ENCODE measurements at places on chromosomes 13 and 19.

DNA sequence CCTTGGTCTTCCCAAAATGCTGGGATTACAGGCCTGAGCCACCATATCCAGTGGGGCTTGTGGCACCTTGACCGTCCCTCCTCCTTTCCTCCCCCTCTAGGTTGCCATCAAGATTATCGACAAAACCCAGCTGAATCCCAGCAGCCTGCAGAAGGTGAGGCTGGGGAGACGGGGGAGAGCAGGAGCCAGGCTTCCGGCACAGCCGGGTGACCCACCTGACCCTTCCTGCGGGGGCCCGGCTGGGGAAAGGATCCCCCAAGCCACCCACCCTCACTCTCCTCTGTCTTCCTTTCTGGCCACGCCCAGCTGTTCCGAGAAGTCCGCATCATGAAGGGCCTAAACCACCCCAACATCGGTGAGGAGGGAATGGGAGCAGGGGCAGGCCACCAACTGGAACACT is 11.9 kb downstream of the MARK4 start:
- DNase-seq = no peak

GRCh38 chr13:103876571-103876970 is 810.4 kb upstream of the SLC10A2 start:
- DNase-seq = no peak

DNA sequence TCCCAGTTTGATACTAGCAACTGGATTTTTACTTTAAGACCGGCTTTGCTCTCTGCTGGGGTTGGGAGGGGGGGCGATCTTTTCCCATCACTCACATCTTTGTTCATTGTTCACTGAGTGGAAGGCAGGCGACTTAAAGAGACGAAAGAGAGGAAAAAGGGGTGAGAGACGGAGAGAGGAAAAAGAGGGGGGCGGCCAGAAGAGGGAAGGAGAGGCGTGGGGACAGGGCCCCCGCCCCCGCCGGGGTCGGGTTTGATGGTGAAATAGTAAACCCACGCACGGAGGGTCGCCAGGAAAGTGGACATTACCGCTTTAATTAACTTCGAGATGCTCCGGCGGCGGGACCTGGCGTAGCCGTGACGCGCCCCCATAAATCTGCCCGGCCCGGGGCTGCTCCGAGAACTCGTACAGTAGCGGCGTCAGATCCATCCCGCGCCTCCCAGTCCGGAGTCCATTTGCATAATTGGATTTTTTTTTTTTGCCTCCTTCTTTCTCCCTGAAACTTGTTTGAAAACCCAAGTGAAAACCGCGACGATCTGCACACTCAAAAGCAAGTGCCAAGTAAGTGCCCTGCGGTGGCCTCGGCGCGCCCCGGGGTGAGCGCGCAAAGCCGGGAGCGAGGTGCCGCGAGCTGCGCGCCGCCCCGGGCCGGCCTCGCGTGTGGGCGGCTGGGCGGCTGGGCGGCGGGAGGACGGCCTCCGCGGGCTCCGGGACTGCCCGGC is 143.9 kb upstream of the ZNF536 start:
- no peak for DNase-seq

- no peak for DNase-seq
Observed at GRCh38 chr13:38417241-38417640, 67.6 kb downstream of the UFM1 start.

GRCh38 chr13:24161980-24162525 is 1.5 kb downstream of the SPATA13 start:
- no peak for DNase-seq

DNA sequence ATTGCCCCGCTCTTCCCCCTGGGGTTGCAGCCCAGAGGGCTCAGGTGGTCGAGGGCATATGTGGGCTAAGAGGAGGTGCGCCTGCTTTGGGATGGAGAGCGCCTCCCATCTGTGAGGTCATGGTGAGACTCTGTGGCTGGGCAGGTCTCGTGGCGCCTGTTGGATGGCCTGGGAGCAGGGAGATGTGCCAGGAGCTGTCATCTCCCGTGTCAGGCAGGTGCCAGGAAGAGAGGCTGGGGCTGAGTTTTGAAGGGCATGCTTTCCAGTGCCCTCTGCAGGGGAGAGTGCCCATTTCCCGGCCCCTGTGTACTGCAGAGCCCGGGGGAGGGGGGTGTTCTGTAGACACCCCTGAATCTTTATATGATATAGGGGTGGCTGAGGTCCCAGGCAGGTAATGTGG is 2.8 kb downstream of the WTIP start:
- DNase-seq = no peak
